ENCODE measurements at places on chromosomes 5 and 9. TPM values are rescaled to one million over a fixed set of nuclear protein-coding genes. Genes with fewer than 3 reads are reported as not detected.

- DNase-seq: no peak
Observed at GRCh38 chr9:89347651-89348050, 29.4 kb downstream of the SECISBP2 start.

PHF24 gene
- 0.47 TPM for total RNA-seq

HNRNPA0 gene
- total RNA-seq: 27.1 TPM

PCDHGC4 gene
- total RNA-seq: 1.7 TPM

- no peak for DNase-seq
Observed at GRCh38 chr9:126932871-126933321, 18.3 kb downstream of the RALGPS1 start.

- no peak for DNase-seq
Observed at GRCh38 chr9:128051932-128052709, 15.0 kb downstream of the NAIF1 start.

GRCh38 chr5:114857941-114858551, 311.7 kb downstream of the TRIM36 start:
- no peak for DNase-seq

GRCh38 chr5:151615431-151615830, 24.3 kb upstream of the FAT2 start:
- no peak for DNase-seq

SSBP2 gene
- 37.7 TPM for total RNA-seq

- DNase-seq: peak; percentile 53
Observed at GRCh38 chr9:69376651-69377050, 51.6 kb downstream of the ENTREP1 start.

SURF6 gene
- 12.2 TPM for total RNA-seq

DNA sequence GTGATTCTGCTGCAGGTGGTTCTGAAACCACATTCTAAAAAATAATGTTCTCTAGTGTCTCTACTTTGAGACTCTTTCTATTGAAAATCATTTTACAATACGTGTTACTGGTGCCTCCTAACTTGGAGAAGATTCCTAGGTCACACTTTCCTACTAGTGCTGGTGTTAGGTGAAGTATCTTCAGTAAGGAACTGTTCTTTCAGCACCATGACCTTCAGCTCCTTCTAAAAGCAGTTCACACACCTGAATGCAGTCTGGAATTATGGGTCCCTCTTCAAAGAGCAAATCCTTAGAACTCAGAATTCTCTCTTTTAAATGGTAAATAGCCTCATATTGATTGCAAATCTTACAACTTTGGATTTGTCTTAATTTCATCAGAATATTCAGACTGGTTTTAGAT, 10.6 kb upstream of the DPYSL3 start:
- DNase-seq: no peak

UGT3A1 gene
- not detected for total RNA-seq

DNA sequence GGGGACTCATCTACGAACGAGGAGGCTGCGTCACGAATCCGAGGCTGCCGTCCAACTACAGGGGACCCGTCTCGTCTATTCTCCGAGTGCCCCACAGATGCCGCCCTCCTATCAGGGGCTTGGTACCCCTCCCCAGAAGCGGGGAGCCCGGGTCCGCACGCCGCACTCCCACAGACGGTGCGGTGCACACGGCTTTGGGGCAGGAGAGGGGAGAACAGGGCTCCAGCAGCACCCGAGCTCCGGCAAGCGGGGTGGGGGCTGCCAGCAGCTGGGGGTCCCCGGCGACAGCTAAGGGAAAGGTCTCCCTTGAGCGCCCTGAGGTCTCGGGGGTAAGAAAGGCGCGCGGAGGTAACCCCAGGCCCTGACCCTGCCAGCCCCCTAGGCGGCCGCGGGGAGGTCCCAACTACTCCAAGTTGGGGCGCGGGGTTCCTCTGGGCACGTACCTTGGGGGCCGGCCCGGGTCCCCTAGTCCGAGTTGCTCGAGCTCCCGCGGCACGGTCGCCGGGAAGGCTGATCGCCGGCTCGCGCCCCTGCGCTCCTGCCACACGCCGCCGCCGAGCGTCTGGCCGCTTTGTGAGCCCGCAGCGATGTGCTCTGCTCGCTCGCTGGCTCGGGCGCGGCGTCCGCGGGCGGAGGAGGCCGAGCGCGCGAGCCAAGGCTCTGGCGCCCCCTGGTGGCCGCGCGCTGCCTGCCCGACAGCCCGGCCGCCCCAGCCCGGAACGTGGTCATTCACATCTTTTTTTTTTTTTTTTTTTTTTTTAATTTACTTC, at the start of gene SPOCK1:
TSS of gene SPOCK1 (minus strand) at position 591 of the 770 bp plus-strand sequence.
- DNase-seq: peak; percentile 82

DNA sequence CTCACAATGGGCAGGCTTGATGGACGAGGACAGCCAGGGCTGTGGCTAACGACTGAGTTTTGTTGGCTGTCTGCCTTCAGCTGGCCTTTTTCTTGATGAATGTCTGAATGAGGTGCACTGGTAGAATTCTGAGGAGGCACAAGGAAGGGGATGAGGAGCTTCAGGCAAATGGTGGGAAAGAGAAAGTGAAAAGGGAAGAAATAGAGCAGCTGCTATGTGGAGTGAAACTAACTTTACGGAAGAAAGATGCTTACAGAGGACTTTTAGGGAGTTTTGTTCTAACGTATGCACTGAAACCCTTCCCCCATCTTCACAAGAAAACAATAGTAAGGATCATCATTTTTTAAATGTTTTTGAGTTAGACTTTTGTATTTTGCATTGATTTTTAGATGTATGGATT, 45.3 kb downstream of the OR2K2 start:
- DNase-seq: no peak

DNA sequence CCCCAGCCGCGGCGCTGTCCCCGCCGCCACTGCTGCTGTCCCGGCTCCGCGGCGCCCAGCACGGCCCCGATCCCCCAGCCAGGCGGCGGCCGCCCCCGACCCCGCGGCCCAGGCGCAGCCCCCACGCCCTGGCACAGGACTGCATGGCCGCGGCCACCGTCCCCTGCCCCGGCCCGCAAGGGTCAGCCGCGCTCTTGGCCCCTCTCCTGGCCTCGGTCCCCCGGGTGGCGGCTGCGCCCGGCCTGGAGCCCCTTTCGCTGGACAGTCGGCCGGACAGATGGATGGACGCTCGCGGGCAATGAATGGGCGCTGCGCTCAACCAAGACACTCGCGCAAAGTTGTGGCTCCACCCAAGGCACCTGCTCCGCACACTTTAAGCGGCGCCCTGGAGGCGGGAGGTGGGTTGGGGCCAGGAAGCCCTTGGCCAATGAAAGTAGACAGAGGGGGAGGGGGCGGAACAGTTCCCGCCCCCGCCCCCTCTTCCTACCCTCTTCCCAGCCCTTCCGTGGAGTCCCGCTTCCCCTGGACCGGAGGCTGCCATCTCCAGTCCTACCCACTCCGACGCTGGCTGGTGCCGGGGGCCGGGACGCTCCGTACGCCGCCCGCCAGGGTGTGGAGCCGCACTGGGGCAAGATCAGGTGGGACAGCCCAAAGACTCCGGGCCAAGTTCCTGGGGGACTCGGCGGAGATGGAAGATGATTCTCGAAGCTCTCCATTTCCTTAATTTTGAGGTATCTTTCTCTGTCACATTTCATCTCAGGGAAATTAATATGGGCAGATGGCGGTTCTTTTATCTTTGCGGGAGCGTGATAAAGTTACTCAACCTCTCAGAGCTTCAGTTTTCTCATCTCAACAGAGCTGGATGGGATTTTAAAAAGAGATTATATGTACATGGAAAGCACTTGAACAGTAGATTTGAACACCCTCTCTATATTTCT, at the start of gene GLDC:
TSS of gene GLDC (minus strand) at position 375 of the 938 bp plus-strand sequence. CDS start at position 145, 230 bp downstream.
- peak; percentile 77 for DNase-seq

WNT8A gene
- total RNA-seq: not detected

DNAH5 gene
- total RNA-seq: 0.24 TPM

TAF11L5 gene
- total RNA-seq: not detected

ASTN2 gene
- total RNA-seq: 31.3 TPM
